ENCODE measurements at places on chromosomes 3 and 15.

DNA sequence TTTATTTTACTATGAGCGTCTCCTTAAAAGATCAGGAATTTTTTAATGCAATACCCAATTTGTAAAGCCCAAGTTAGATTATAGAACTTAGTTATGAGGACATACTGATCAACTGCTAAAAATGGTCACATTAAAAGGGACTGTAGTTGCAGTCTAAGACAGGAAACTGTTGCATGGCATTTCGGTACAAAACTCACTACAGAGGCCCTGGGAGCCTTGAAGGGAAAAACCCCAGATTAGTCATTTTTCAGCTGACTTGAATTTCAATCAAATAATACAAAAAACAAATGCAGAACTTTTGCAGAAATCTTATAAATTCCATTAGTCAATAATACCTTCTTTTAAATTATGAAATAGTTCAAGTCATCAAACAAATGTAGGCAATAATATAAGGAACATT lies 6.9 kb upstream of the PTX3 start:
- no peak for DNase-seq

- DNase-seq, result no peak
These were observed 6.6 kb downstream of the MFGE8 start for GRCh38 chr15:88906551-88906950.

GRCh38 chr3:150447084-150447483 lies 39.0 kb downstream of the TSC22D2 start:
- DNase-seq, result no peak

- DNase-seq, result no peak
These were observed 40.5 kb upstream of the CSPG4 start for GRCh38 chr15:75753145-75753544.

DNA sequence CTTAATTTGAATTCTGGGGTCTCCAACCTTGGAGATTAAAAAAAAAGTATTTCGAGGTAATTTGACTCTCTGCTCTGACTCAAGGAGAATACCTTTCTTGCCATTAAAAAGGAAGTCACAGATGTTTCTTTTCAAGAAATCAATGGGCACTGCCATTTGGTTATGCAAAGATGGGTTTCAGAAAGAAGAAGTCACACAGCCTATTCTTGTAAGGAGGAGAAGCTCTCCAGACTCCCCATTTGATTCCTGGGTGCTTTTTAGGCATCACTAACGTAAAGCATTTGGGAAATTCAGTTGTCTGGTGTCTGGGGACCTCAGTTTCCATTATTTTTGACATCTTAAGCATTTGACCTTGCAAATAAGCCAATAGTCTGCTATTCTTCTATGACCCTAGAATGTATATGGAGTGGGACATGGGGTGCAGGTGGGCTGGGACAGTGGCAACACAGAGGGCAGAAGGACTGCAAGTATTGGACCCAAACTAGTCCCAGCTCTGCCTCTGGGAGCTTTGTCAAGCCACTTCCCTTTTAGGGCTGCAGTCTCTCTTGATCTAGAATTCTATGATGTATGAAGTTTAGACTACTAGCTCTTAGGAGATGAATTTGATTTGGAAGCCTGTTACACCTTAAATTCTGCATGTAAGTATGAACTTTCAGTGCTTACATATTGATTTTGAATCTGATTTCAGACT lies 27.8 kb downstream of the IL5RA start:
- no peak for DNase-seq

DNA sequence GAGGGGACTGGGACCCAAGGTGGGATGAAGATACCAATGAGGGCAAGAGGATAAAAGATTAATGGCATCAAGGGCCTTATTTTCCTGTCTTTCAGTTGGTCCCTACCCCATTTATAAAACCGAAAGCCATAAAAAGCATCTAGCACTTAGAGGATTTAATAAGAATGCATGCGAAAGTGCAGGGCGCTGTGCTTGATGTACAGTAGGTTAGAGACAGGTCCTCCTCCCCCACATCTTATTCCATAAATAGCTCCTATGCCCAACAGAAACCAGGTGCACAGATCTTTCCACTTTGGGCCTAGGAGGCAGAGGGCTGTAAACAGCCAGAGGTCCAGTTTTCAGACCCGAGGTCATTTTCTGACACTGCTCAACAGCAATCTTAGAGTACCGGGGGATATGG lies 1.2 kb downstream of the LPCAT4 start:
- no peak for DNase-seq

GRCh38 chr3:120428924-120429323 lies 21.9 kb downstream of the FSTL1 start:
- no peak for DNase-seq

DNA sequence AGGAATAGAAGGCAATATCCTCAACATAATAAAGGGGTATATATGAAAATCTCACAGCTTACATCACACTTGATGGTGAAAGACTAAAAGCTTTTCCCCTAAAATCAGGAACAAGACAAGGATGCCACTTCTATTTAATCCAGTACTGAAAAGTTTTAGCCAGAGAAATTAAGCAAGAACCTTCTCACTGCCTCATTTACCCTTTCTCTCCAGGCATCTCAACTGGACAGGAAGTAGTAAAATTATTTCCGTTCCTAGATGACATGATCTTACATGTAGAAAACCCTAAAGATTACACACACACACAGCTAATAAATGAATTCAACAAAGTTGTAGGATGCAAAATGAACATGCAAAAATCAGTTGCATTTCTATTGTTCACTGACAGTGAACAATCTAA lies 11.2 kb downstream of the SCAP start:
- no peak for DNase-seq

DNA sequence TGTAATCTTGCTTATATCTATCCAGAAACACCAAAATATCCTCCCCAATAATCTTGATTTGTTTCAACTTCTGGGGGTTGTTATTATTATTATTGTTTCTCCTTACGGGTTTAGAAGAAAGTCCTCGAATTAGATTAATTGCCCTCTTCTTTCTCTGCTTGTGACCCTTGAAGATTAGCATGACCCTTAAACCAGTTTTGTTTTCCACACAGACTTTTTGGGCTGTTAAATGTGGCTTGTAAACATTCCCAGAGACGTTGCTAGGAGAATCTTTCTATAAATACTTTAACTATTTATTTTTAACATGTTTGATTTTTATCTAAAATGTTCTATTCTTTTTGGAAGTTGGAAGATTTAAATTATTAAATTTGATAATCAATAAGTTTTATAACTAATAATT lies 4.3 kb upstream of the SUCNR1 start:
- DNase-seq, result no peak

DNA sequence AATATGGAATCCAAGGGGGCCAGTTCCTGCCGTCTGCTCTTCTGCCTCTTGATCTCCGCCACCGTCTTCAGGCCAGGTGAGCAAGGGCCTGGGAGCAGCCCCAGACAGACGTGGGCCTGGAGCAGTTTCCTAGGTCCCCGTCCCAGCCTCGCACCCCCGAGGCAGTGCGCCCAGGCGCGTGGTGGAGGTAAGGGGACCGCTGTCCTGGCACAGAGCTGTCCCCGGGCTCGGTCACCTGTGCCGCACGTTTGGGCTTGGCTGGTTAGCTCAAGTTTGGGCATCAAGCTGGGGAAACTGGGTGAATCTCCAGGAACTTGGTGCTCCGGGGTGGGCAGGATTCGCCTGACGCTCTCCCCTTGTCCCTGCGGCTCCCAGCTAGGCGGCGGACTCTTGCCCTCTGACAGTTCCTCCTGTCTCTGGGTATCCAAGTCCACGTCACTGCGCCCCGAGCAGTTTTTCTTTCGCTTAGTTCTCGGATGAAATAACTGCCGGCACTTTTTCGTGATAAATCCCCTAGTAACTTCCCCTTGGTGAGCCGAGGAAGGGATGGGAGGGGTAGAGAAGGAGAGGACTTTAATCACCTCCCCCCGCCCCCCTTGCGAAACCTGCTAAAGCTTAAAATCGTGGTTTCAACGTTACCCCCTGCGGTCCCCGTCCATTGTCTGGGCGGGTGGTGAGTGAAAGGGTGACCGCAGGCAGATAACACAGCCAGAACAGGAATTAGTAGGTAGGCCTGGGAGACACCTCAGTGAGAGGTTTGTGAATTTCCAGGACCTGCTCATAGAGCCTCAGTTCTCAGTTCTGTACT lies 901 bp downstream of the ALCAM start:
- peak; percentile 51 for DNase-seq

GRCh38 chr3:186930143-186930640 lies at the start of gene ST6GAL1:
Gene ST6GAL1 (plus strand): TSS chr3:186930526. CDS start chr3:187042704, 112,178 bp downstream.
- DNase-seq, result peak; percentile 21

- no peak for DNase-seq
These were observed 54.4 kb downstream of the SH3BP5 start for GRCh38 chr3:15277861-15278500.
